ENCODE measurements at places on chromosomes 4 and X. TPM values are rescaled to one million over a fixed set of nuclear protein-coding genes. Genes with fewer than 3 reads are reported as not detected.

DNA sequence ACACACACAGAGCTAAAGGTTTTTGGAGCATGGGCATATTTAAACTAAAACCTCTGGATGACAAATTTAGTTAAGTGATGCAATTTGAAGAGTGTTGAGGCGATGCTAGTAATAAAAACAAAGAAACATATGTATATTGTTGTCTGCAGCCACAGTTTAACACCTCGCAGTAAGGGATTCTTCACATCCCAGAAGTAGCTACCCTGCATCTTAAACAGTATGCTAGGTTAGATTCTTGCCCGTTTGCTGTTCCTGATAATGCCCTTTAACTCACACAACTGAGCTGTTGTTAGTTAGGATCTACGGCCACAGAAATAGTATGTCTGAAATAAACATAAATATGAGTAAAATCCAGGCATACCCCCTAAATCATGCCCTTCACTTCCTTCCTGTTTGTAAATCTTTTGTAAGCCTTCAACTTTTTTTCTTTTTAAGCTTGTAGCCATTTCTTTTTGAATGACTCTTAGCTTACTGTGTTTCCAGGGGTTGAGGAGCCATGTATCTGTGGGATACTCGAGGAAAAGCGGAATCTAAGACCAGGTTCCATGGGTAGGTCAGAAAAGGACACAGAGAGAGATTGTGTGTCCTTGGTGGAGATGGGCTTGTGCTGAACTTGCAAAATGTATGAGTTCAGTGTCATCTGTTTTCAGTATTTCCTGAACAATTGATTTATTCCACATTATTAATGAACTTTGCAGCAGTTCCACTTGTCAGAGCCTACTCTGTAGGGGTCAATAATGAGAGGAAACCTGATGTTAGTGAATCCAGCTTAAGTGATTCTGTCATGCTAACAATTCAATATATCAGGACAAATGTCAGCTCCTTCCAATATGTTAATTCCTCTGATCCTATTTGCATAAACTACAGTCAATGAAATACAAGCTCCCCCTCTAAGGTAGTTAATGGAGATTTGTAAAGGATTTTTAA is 349.6 kb downstream of the GPAT3 start:
- no peak for DNase-seq

- DNase-seq: no peak
Observed at GRCh38 chr4:172042714-172043114, 229.5 kb downstream of the GALNTL6 start.

NXF2 gene
- not detected for total RNA-seq

GRCh38 chr4:26779224-26779623 is 81.4 kb upstream of the STIM2 start:
- no peak for DNase-seq

NOX1 gene
- total RNA-seq: not detected

- DNase-seq: no peak
Observed at GRCh38 chrX:153441981-153442380, 3.9 kb downstream of the TREX2 start.

DNA sequence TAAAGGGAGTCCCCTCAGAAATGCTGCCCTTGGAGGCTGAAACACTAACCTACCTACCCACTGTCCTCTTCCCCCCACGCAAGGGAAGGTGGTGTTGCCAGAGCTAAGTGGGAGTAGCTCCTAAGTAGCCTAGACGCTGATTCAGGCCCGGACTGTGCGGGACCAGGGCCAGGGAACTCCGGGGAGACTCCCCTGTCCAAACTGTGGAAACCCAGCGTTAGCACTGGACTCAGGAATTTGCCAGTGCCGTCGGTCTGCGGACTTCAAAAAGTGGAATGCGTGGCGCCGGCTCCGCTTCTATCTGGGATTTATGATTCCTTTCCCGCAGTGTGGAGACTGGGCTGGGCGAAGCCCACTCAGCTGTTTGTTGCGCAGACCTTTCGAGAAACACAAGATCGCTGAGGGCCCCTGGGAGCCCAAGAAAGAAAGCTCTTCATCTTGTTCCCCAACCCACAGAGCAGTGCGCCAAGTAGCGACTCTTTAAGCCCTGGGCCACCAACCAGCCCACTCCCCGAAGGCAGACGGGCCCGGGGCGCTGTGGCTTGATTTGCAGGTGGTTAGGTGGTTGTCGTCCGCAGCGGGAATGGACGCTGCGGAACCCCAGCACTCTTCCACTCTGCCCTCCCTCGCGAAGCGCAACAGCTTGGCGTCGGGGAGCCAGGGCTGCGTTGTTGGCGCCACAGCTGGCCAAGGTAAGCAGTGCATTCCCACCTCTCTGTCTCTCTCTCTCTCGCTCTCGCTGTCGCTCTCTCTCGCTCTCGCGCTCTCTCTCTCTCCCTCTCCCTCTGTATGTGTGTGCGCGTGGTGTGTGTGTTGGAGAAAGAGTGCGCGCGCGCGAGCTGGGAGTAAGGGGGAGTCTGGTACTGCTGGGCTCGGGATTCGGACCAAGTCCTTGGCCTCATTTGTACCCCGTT is 2.0 kb downstream of the TMEM255A start:
- peak; percentile 80 for DNase-seq

DNA sequence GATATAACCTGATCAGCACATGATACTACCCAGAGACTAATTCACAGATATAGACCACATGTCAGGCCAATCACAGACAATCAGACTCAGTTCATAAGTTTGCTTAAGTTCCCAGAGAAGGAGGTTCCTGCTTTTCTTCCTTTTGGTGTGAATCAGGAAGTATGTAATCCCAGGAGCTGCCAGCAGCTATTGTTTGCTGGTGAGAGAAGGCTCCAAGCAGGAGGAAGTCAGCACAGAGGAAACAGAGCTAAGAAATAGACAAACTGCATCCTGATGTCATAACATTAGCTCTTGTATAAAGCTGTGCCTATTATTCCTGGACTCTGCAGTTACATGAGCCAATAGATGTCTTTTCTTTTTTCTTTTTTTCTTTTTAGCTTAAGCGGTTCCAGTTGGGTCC is 50.9 kb downstream of the UCHL1 start:
- DNase-seq: no peak

GRCh38 chrX:126165721-126166461 is at the start of gene DCAF12L2:
Gene DCAF12L2, minus strand, starts transcription at chrX:126166289. Its CDS starts 365 bp downstream, at chrX:126165924.
- no peak for DNase-seq

DNA sequence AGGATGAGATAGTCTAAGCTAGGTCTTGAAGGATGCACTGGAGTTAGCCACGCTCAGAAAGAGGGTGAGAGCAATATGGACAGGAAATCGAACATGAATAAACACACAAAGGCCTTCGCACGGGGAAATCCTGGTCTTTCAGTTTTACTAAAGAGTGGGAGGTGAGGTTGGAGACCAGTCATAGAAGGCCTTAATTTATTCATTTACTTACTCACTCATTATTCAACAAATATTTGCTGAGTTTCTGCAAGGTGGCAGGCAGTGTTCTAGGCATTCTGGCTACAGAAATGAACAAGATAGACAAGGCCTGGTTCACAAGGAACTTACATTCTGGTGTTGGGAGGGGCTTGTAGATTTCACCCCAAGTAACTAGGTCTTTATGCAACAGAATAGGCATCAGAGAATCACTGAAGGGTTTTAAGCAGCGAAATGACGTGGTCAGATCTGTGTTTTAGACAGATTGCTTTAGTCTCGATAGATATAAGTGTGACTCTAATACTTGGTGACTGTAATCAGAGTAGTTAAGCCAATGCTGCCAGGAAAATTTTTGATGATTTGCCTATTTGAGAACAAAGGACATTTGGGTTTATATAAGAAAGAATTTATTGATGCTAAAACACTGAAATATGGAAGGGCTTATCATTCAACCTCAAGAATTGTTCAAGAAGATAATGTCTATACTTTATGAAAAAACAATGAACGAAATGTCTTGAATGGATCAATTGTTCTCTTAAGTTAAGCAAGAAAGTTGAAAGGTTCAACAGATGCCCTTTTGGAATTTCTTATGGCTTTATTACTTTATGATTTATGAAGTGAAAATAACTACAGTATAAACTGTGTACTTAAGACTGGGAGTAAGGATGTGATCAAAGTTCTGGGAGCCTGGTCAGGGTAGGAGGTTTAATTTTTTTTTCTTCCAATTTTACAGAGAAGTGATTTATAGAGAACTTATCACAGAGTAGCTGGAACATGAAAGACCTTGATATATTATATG is 184.4 kb upstream of the CASK start:
- DNase-seq: no peak

- no peak for DNase-seq
Observed at GRCh38 chr4:100062921-100063320, 112.8 kb upstream of the H2AZ1 start.

GRCh38 chr4:38815885-38816782 is 11.5 kb upstream of the TLR1 start:
- DNase-seq: no peak

DNA sequence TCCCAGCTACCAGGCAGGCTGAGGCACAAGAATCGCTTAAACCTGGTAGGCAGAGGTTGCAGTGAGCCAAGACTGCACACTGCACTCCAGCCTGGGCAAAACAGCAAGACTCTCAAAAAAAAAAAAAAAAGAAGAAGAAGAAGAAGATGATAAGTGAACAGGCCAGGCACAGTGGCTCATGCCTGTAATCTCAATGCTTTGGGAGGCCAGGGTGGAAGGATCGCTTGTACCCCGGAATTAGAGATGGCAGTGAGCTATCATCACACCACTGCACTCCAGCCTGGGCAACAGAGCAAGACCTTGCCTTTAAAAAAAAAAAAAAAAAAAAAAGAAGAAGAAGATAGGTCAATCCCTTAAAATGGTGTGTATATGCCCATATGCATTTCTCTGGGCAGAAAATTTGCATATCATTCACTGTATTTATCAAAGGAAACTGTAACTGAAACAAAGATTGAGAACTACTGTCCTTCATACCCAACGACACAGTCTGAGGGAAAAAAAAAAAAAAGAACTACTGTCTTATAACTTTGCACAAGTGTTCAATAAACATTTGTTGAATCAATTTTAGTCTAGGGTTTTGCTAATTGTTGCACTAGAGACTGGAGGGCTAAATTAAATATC is 2.3 kb downstream of the RFC1 start:
- no peak for DNase-seq

GUCY1A1 gene
- 0.64 TPM for total RNA-seq

- DNase-seq: no peak
Observed at GRCh38 chrX:100424012-100424411, 13.9 kb upstream of the PCDH19 start.

DNA sequence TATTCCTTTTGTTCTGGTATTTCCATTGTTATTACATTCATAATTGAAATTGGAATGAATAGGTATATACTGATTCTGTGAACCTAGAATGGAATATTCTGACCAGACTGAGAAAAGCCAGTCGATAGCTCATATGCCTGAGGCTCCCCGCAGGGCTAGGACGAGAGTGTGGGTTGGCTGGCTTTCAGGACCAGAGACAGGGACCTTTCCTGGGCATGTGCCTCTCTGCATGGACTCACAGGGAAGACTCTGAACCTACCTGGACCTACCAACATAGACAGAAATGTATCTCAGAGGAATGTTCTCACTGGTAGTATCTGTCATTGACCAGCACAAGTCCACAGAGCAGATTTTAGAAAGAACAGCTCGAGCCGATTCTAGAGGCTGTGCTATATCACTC is 214.6 kb downstream of the FRMPD4 start:
- DNase-seq: no peak

DNA sequence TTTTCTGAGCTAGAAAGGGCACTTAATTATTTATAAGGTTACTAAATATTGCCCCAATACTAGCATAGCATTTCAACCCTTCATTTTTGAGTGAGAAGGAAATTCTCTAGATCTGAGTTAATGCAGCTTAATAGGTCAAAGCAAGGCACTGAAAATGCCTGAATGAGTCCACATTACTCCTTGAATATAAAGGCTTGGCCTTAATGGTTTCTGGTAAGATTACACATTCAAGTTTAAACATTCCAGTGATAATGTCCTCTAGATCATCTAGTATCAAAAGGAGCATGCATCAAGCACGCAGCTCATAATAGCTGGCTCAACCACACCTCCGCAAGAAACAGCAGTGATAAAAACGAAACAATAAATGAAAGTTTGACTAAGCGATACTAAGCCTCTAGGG is 87.5 kb downstream of the SPANXN3 start:
- DNase-seq: no peak

- DNase-seq: no peak
Observed at GRCh38 chrX:84248226-84248625, 60.2 kb upstream of the RPS6KA6 start.

OCIAD1 gene
- total RNA-seq: 93.9 TPM

PCDH10 gene
- total RNA-seq: not detected

- DNase-seq: no peak
Observed at GRCh38 chr4:103845075-103845474, 125.3 kb upstream of the TACR3 start.

- DNase-seq: no peak
Observed at GRCh38 chrX:9532349-9532748, 67.5 kb downstream of the TBL1X start.

SHROOM3 gene
- not detected for total RNA-seq

DNA sequence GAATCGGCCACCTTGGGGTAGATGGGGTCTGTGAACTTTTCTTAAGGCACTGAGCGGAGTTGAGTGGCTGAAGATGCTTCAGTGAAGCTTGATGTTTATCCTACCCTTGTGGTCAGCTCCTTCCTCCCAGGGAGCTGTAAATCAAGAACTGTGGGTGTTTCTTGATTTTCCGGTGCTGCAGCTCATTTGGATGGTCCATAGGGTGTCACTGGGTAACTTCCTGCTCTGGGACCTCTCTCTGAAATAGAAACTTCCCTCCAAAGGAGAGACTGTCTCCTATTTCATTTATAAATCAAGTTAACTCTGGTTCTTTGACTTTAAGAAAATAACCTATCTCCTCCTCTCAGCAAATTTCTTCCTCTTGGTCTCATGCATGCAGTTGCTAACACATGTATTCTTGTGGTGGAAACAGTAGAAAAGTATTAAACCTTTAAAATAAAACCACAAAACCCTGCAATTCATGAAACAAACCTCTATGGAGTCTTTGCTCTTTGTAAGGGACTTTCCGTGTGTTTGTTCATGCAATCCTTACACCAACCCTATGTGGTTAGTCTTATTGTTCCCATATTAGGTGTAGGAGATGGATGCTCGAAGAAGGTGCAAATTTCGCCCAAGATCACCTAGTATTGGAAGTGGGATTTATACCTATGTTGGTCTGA is 110.3 kb downstream of the SHROOM3 start:
- no peak for DNase-seq

HTR2C gene
- total RNA-seq: not detected

IL3RA gene
- total RNA-seq: 13.1 TPM

EXOC1L gene
- not detected for total RNA-seq

GRCh38 chr4:55838356-55838755 is 15.1 kb upstream of the EXOC1 start:
- DNase-seq: no peak

TLR10 gene
- total RNA-seq: not detected

- no peak for DNase-seq
Observed at GRCh38 chr4:118850488-118851173, 14.7 kb upstream of the SEC24D start.

Measured in natural killer cell treated with Interleukin-12 subunit alpha and Interleukin-12 subunit beta and Interleukin-15 and Interleukin-18, amount 100 ng/mL, for 72 hours (primary cell).